ENCODE measurements at places on chromosomes 6 and 20. TPM values are rescaled to one million over a fixed set of nuclear protein-coding genes. Genes with fewer than 3 reads are reported as not detected.

DNA sequence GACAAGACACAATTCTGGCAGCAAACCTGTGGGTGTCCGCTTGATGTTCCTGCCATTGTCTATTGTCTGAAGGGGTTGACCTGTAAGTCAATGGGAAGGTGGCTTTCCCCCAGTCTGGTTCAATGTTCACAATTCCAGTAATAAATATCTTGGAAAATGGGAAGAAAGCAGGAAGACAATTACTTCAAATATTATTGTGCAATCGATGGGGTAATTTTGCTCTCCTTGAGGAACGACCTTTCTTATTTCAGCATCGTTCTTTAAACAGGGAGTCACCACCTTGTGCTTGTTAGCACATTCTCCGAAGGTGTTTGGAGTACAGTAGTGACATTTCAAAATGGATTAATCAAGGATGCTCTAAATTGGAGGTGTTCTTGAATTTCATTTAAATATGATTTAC is 136.9 kb downstream of the BTBD3 start:
- no peak for DNase-seq

GRCh38 chr6:2743280-2744208 is 7.2 kb downstream of the MYLK4 start:
- no peak for DNase-seq

The SLC26A8 gene
- total RNA-seq, result not detected

DNA sequence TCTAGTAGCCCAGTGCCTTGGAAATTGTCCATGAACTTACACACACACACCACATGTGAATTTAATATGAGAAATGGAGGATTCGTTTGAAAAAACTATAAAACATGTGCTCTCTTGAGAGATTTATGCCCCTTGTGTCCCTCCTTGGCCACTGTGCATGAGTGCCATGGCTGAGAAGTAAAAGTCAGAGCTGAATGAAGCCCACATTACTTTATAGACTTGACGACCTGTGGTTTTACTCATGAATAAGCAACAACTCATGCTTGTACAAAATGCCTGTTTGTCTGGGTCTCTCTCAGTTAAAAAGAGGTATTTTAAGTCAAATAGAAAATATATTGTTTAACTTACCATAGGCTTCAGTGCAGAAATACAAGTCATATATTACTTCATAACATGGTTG is 102.7 kb downstream of the KCNQ5 start:
- no peak for DNase-seq

- DNase-seq, result peak; percentile 30
Measured at GRCh38 chr6:142518126-142518525, 216.3 kb downstream of the ADGRG6 start.

The GPSM3 gene
- total RNA-seq, result 1.8 TPM

DNA sequence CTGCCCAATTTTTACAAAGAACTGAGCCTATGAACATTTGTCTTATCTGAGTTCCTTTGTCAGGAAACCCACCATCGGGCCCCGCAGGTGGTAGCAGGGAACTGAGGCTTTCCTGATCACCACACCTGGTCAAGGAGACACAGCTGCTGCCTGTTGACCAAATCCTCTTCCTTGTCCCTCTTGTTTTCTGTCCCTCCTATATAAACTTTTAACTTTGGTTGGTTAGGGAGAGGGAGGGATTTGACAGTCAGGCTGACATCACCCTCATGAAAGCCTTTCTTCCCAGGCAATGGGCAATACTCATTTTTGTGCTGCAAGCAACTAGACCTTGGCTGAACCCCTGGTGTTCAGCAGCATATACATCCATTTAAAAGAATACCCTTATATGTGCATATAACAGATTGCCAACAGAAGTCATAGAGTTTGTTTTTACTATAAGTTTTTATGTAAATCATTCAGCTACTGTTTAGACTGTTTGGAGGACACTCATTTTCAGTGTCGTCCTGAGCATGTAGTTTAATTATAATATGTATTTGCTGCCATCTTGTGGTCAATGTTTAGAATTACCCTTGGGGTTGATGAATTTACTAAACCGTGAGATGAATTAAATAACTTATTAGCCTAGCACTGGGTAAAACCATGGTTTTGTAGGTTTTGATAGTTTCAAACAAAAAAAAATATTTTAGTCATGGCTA is 17.0 kb downstream of the CRISP1 start:
- DNase-seq, result peak; percentile 85

The PGC gene
- 128 TPM for total RNA-seq

The PRDM1 gene
- 19.1 TPM for total RNA-seq

The LZTS3 gene
- total RNA-seq, result 36.4 TPM

GRCh38 chr20:14445310-14445709 is 107.9 kb upstream of the FLRT3 start:
- DNase-seq, result no peak

The ID4 gene
- 44.3 TPM for total RNA-seq

GRCh38 chr6:35213824-35214756 is at the start of gene SCUBE3:
SCUBE3 (plus strand) TSS chr6:35213956; CDS start chr6:35214419, 463 bp downstream.
- DNase-seq, result peak; percentile 76

- no peak for DNase-seq
Measured at GRCh38 chr6:21214738-21215448, 378.7 kb upstream of the SOX4 start.

- no peak for DNase-seq
Measured at GRCh38 chr20:14406495-14406894, 69.1 kb upstream of the FLRT3 start.

The CDSN gene
- not detected for total RNA-seq

DNA sequence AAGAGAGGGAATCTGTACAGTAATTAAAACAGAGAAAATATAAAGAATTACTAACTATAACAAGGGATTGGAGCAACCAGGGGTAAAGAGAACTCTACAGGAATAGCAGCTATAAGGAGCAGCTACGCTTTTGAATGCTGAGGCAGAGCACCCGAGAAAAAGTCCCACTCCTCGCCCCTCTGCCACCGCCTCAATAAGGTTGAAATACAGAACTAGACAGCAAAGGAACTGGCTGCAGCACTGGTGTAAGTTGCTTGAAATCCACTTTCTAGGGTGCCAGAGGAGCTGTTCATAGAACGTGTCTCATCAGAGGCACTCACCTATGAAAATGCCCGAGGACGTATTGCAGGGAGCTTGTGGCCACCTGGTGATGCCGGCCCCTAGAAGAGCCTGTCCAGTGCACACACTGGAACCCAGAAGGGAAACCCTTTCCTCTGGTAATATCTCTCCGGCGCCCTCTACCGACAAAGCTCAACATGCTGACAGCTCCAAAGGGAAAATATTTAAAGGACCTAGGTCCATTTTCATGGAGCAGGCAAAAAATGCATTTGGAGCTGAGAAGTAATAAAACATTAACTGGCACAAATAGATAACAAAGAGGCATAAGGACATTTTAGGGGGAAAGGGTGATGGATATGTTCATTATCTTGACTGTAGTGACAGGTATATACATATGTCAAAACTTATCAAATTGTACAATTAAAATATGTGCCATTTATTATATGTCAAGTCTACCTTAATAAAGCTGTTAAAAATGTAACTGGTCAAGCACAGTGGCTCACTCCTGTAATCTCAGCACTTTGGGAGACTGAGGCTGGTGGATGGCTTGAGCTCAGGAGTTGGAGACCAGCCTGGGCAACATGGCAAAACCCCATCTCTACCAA is 137.4 kb upstream of the HDAC2 start:
- DNase-seq, result peak; percentile 85

DNA sequence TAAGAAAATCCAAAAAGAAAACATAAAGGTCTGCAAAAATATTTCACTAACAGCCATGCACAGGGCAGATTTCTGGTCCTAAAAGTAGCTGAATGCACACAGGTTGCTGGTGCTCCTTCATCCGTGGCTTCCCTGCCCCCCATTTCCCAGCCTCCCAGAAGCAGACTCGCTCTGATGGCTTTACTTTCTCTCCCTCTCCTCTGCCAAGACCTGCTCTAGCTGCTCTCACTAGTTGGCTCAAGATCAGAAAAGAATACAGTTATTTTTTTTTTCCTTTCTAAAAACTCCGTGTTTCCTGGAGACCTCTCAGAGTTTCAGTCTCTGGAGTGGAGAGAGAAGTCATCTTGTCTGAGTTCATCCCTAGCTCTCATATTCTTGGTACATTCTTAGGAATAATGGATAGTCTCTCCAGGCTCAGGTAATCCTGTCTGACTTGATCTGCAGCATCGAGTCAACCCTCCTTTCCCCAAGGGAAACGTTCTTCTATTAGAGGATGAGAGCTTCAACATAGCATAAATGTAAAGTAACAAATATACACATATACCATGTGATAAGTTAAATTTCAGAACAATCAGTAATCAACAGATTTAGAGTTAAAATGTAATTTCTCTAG is 214.2 kb downstream of the TBC1D7 start:
- DNase-seq, result no peak

The TMEM14A gene
- total RNA-seq, result 70.6 TPM

The PGBD1 gene
- total RNA-seq, result 6.2 TPM

- DNase-seq, result peak; percentile 48
Measured at GRCh38 chr6:140774080-140774505, 1358.6 kb upstream of the GJE1 start.

GRCh38 chr6:105453968-105454367 is 51.1 kb upstream of the PREP start:
- no peak for DNase-seq

DNA sequence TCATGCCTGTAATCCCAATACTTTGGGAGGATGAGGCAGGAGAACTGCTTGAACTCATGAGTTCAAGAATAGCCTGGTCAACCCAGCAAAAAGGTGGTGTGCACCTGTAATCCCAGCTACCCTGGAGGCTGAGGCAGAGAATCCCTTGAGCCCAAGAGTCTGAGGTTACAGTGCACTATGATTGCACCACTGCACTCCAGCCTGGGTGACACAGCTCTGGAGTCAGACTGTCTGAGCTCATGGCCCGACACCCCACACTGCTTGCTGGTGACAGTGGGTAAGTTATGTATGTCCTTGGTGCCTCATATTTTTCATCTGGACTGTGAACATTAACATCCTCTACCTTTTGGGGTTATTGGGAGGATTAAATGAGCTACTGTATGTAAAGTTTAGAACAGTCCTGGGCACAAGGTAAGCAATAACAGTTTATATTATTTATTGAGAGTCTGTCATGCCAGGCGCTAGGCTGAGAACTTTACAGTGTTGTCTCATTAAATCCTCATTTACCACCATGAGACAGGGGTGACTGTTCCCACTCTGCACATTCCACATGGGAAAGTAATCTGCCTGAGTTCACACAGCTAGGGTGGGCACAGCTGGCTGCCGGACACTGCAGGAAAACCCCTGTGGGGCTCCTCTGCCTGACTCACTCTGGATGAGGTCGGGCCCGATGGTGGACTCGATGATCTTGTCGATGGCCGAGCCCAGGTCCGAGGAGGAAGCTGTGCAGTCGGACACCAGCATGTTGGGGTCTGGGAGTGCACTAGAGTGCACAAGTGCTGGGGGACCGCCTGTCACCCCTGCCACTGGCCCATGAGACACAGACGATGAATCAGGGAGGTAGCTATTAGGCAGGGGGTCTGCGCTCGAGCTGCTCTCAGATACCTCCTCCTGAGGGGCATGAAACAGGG is 2.9 kb downstream of the ZNF335 start:
- DNase-seq, result no peak

DNA sequence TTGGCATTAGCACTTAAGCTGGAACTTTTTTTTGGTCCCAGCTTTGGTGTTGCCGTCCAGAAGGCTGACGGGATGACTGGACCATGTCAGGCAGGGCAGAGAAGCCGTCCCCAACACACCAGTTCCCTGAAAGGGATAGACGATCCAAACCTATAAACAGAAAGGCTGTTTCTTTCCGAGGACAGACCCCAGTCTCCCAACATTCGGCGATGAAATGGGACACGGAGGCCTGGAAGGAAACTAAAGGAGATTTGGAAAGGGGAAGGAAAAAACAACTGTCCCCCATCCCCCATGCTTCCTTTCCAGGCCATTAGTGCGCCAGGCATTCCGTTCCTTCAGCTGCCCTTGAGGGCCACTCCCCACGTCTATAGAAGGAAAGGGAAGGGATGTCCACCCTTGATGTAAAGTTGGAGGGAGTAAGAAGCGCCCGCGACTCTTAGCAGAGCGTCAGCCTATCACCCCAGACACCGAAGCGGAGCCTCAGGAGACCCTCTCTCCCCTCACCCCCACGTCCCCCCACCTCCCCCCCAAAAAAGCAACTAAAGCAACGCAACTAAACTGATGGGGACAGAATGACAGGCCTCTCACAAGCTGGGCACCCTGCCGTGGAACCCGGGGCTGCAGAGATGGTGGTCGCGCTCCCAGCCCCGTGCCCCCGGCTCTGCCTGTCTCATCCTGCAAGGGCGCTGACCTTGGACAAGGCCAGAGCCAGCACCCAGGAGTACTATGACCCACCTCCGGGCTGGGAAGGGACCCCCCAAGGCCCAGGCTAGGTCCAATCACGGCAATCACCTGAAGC is 638 bp downstream of the BLCAP start:
- peak; percentile 50 for DNase-seq

The TSHZ2 gene
- 5.2 TPM for total RNA-seq

The MYLK4 gene
- 0.28 TPM for total RNA-seq

- DNase-seq, result peak; percentile 67
Measured at GRCh38 chr6:52416629-52417151, 3.5 kb upstream of the EFHC1 start.

DNA sequence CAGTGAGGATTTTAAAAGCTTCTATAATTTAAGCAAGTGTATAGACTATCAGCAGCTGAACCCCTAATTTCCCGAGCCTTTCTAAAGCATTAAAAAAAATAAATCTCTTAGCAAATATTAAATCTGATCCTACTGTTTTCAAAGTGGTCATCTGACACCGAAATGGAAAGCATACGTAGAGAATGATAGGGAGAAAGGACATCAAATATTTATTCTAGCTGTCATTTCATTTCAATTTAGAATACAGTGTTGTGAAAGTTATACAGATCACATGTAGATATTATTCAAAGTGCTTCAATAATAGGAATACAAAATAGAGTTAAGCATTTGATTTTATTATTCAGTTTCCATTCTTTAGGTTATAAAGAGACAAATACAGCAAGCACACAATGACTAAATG is 61.9 kb upstream of the PKIB start:
- no peak for DNase-seq

The GRM1 gene
- 0.08 TPM for total RNA-seq

The TNFRSF6B gene
- total RNA-seq, result 3.3 TPM

GRCh38 chr20:2114127-2114959 is 12.7 kb downstream of the STK35 start:
- no peak for DNase-seq

The IL17F gene
- not detected for total RNA-seq

The CABLES2 gene
- 12.0 TPM for total RNA-seq

The SLC24A3 gene
- 1.7 TPM for total RNA-seq

DNA sequence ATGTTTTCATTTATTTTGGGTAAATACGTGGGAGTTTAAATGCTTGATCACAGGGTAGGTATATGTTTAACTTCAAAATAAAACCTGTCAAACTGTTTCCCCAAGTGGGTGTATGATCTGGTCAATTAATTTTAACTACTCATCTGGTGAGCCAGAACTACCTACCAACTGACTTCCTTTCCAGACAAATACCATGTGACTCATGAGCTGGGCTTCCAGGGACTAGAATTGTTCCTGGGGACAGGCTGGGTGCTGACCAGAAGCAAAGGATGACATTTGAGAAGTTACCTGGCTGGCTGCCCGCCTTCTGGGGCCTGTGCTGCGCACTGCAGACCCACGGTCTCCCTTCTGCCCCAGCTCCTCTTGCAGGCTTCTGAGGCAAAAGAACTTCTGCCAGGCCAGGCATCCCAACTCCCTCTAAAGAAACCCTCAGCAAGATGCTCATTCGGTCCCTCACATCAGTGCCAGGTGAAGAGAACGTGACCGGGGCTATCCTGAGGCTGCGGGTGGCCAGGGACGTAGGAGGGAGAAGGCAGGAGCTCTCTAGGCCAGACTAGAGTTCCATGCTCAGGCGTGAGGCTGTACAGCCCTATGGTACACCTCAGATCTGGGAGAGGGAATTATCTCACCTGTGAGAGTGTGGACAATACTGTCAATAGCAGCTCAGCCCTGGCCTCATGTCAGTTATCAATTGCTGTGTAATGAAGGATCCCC is 103.6 kb downstream of the JPH2 start:
- peak; percentile 36 for DNase-seq

The TMEM242 gene
- 9.0 TPM for total RNA-seq

Data from hepatocyte (in vitro differentiated cells).